ENCODE measurements at places on chromosomes 16 and 17.

GRCh38 chr16:27321013-27321915 is 7.5 kb downstream of the IL4R start:
- peak; percentile 48 for DNase-seq

GRCh38 chr16:56344518-56345405 is 80.6 kb downstream of the AMFR start:
- no peak for DNase-seq

- DNase-seq, result no peak
Measured at GRCh38 chr17:81267390-81268067, 27.6 kb downstream of the SLC38A10 start.

DNA sequence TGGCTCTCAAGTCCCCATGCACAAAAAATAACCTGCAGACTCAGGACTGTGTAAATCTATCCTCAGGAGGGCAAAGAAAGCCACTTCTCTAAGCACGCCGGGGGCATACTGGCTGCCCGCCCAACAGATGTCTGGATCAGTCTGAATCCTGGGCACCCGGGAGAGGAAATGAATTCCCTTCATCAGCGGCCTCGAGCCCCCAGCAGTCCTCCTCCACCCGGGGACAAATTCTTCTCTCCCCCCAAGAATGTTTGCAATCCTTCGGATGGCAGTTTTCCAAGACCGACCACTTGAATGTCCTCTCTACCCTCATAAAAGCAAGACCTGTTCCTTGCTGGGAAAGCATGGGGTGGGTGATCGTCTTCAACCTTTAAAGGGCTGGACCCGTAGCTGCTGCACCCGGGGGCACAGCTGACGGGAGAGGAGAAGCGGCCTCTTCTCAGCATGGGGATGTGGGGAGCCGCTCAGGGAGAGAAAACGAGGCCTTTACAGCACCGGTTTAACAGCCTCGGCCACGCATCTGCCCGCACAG is 9.4 kb upstream of the MAP2K3 start:
- DNase-seq, result no peak
